ENCODE measurements at places on chromosomes 12 and 14.

DNA sequence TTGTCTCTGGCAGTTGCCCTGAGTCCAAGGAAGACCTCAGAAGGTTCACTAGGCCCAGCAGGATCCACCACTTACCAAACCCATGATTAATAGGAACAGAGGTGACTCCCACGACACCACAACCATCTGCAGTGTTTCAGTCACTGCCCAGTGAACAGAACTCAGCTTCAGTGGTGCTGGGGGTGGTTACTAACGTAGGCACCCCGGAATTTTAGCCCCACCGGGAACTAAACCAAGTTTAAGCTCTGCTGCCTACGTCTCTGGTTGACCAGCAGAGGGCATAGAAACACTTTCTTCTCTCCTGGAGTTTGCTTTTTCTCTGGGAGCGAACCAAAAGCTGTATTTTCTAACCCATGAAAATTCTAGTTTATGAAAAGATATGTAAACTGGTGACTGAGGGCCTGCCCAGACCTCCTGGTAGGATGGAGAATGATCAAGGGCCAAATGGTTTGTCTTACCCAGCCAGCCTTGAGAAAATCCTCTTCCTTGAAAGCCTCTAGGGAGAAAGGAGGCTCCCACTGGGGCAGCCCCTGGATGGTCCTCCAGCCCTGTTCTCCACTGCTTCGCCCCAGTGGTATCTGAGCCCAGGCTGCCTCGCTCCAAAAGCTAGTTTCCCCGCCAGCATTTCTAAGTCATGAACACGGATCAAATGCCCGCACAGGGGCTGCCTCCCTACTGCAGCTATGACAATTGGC, 379.8 kb downstream of the DPF3 start:
- DNase-seq = no peak

- no peak for DNase-seq
These were observed 1327.5 kb upstream of the FLRT2 start for GRCh38 chr14:84202486-84202885.

DNA sequence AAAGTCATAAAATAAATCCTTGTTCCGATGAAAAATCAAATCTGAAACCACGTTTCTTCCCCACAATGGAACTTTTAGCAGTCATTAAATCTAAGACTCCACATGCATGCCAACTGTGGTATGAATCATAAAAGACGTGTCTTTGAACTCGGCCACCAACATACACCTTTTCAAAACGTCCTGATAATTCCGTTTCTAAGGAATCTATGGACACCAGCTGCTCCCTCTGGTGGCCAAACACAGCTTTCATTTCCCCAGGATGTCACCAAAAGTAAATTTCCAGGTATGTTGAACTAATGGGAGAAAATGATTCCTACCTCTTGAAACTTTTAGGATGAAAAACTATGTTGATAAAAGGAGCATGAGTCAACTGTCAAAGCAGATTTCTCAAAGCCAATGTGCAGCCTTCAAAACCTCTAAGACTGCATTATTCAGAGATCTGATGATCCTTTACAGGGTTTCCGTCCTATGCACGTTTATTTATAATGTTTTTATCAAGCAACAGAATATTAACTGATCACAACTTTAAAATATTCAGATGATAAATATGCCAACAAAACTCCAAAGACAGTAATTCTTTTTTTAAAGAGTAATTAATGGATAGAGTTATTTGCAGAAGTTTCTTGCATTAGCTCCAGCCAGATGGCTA, 96.2 kb downstream of the CIT start:
- no peak for DNase-seq

- DNase-seq = no peak
These were observed 21.4 kb upstream of the BTG1 start for GRCh38 chr12:92167075-92167474.

- DNase-seq = no peak
These were observed 4.8 kb downstream of the RNF34 start for GRCh38 chr12:121404734-121405133.

GRCh38 chr12:113565368-113565767, 93.7 kb upstream of the LHX5 start:
- DNase-seq = no peak

DNA sequence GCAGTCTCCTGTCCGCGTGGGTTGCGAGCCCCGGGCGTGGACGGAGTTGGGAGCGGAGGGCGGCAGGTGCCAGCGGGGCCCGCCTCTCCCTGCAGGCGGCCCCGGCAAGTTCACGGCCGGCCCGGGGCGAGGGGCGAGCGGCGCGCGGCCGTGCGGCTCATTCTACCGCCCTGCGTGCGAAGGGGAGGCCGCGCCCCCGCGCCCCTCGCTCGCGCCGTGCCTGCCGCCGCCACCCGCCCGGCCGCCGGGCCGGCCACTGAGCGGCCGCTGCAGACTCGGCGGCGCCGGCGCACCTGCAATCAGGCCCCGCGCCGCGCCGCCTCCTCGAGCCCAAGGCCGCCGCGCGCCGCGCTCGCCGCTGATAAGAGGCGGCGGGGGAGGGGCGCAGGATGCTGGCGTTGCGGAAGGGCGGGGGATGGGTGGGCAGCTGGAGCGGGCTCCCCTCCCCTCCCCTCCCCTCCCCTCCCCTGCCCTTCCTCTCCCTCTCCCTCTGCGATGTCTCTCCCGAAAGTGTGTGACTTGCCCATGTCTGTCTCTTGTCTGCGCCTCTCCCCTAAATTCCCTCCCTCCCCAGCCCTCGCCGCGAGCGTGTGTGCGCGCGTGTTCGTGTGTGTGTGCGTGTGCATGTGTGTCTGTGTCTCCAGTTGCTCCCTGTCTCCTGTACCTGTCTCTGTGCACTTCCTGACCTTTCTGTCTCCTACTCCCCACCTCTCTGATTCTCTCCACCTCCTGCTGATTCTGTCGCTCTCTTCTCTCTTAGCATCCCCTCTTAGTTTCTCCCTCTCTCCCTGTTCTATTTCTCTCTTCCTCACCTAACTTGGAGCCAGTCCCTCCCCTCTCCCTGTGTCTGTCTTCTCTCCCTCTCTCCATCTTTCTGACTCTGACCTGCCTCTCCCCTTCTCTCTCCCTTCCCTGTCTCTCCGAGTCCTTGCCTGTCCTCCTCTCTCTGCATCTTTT, 768.1 kb upstream of the TBX3 start:
- no peak for DNase-seq

DNA sequence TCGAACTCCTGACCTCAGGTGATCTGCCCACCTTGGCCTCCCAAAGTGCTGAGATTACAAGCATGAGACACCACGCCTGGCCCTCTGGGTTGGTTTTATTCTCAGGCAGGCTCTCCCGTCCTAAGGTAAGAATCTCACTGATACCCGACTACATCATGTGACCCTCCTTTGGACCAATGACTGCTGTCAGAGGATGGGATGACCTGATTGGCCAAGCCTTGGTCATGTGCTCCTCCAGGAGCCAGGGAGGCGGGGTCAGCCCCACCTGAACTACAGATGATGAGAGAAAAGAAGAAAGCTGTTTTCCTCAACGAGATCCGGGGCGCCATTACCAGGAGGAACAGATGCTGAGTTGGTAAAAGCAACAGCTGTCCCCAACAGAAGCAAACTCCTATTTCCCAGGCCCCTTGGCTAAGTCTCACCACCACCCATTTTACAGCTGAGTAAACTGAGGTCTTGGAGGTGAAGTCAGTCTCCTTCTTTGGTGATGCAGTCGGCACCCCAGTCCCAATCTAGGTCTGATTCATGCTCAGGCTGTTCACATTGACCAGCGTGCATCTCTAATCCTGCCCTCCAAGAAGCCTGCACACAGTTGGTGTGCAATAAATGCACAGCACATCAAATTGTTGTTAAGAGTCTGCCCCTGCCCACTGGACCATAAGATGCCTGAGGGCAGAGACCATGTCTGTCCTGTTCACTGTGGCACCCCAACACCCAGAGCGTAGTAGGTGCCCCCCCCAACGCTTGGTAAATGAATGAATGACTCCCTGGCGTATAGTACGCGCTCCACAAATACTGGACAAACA, 118.8 kb downstream of the SCARB1 start:
- DNase-seq = no peak

DNA sequence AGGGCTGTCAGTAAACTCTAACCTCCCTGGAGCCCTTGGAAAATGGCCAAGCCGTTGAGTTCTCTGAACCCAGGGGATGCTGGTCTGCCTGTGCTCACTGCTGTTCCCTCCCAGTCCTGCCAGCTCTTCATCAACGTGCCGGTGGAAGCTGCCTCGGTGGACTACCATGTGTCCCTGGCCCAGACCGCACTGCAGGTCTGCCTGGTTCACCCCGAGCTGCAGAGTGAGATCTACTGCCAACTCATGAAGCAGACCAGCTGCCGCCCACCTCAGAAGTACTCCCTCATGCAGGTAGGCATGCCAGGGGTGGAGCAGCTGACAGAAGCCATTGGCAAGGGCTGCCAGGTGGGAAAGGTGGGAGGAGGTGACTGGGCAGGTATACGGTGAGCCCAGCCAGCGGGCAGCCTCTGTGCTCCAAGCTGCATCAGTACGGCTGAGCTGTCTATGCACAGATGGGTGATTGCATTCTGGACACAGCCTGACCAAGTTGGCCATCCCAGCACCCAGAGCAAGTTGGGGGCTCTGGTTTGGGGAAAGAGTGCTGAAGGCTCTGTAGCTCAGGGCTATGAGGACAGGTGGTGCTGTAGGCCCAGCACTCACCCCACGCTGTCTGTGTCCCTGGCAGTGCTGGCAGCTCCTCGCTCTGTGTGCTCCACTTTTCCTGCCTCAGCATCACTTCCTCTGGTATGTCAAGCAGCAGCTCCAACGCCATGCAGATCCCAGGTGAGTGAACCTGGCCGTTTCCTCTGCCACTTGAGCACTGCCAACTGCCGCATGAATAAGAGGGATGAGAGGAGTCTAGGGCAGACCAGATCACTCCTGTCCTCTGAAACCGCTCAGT, 21.9 kb downstream of the PIGH start:
- no peak for DNase-seq

DNA sequence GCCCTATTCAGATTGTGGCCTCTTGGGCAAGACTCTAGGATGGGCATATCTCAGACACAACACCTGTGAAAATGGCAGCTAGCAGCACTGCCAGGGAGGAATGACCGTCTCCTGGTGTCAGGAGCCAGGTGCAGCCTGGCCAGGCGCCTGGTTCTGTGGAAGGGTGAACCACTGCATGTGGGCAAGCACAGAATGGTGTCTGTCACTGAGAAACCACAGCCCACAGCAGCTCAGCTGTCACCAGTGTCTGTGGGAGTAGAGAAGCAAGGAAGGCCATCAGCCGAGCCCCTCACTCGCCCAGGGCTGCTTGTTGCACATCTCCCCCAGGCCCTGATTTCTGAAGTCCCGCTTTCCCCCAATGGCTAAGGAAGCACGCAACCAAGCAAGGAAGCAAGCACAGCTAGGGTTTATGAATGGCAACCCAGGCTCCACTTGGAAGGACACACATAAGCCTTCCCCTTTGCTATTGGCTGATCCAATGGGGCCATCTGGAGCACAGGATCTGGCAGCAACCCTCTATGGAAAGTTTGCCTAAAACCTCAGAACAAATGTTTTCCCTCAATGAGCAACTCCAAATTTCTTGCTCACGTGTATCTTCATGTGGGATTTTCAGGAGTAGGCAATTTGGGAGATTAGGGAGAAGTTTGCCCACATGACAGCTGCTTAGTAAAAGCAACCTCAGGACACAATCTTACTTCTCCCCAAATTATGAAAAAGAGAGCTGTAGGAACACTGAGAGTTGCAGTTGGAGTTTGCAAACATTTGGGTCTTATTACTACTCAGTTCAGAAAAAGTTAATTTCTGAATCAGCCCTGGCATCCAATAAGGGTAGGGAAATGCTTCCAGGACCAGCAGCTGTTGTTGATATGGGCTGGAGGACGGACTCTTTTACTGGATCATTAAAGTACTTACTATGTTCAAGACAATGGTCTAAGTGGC, 44.7 kb downstream of the GPHB5 start:
- no peak for DNase-seq

DNA sequence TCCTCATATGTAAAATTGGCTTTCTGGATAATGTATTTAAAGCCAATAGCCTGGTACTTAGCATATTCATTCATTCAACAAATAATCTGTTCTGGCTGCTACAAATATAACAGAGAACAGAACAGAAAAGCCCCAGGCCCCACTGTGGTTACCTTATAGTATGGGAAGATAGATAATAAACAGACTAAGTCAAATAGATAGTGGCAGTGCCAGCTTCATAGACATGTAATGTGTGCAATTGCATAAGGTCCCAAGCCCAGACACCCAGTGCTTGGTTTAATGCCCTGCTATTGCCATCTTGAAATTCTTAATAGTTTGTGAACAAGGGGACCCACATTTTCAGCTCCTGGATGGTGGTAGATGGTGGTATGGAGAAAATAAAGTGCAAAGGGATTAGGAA, 320.2 kb upstream of the USP15 start:
- DNase-seq = no peak

GRCh38 chr12:107491856-107492255, 193.7 kb upstream of the PWP1 start:
- no peak for DNase-seq

DNA sequence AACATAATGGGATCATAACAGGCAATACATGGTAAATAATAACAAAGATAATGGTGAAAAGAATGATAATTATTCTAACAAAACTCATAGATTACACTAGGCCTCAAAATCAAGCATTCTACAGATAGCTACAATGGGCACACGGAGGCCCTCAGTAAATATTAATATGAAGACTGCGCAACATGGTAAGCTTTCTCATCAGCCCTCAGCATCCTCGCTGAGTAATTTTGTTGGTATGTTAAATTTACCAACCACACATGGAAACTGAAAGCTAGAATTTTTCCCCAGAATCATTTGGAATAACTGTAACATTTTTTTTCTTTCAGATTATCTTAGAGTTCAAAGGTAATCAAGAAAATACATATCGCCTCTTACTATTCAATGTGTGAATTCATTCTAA, 74.2 kb upstream of the PYGL start:
- no peak for DNase-seq

GRCh38 chr14:30431552-30431951, 127.4 kb upstream of the G2E3 start:
- no peak for DNase-seq

DNA sequence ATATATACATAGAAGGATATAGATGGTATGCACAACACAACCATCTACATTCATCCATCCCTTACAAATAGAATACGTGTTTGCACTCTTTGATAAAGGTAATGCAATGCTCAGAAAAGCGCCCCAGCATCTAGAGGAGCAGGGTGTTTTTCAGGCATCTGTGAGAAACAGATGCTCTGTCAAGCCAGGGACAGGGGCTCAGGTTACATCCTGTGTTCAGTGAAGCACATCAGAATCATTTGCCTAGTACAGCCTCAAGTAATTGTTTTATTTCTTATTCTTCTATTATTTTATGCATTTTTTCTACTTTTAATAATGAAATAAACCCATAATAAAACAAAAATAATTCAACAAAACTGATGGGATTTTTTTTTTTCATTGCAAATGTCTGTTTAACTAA, 50.5 kb upstream of the HIF1A start:
- DNase-seq = no peak

- no peak for DNase-seq
These were observed 20.0 kb downstream of the KCNK10 start for GRCh38 chr14:88303041-88303440.

DNA sequence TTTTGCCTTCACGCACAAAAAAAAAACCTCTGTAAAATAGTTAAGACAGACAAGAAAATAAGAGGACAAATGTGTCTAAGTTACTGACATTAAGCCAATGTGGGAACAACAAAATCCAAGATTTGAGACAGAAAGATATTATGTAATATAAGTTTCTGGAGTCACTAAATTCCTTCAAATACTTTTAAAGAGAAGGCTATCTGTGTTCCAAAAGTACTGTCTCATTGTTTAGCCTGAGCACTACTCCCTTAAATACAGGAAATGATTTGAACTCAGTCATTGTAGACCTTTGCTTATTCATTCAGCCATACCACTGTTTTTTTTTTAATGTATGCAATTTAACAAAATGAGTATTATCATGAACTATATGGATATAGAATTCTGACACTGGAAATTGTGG, 82.7 kb upstream of the KITLG start:
- no peak for DNase-seq

GRCh38 chr12:74646831-74647230, 109.2 kb downstream of the ATXN7L3B start:
- DNase-seq = no peak
